ENCODE measurements at places on chromosomes 7 and 10.
A peak's percentile ranks its signal among the peaks of the same experiment; 100 is the strongest.

DNA sequence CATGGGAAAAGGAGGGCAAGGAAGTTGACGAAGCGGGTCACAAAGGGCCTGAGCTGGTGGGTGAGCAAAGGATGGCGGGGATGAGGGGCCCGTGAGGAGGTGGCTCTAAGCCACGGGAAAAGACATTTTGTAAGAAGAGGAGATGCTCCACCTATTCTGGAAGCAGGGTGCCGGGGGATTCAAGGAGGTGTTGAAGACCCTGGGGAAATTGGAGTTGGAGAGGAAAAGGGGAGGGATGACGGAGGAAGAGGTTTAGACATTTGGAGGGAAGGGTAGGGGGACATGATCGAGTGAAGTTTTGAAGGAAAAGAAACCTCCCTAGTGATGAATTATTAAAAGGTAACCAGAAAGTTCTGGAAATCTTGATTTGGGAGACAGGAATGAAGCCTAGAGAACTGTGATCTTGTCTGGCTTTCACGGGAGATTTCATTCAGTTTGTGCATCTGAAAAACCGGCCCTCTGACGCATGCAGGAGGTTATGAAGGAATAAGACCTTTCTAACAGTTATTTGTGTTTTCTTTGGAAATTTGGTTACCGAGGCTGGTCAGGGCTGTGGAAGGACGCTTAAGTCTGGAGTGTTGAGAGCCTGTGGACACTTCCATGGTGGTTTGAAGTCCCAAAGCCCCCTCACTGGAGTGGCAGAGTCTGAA is 1.4 kb downstream of the SMO start:
- no peak for DNase-seq

- no peak for DNase-seq
Measured at GRCh38 chr10:47205192-47205591, 94.8 kb upstream of the GDF10 start.

- DNase-seq: no peak
Measured at GRCh38 chr7:132125096-132125495, 451.2 kb downstream of the PLXNA4 start.

DNA sequence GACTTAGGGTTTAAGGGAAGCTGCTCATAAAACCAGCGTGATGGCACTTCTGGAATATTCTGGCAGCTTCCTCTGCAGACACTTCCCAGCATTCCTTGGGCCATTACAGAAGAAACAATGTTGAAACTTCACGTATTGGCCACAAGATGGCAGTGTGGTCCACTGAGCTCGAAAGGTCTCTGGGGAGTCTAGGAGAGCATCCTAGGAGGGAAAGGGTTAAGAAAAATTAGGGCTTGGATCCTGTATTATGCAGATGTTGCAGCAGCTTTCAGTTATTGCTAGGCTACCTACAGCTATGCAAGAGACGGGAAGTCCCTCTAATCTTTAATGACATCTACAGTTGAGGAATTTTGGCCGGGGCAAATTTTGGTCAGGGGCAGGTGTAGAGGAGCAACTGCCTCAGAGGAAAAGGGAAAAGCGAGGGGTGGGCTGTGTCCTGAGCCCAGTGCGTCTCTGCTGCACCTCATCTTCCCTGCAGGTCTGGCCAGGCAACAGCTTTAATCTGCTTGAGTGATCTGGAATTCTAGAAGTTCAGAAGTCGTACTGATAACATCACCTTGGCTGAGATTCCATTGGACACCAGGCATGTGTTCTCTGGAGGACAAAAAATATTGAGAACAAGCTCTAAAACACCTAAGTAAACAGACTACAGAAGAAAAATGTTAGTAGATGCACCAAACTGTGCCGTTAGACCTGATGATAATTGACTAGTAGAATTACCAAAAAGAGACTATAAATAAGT is 220.8 kb upstream of the PRSS58 start:
- DNase-seq: peak; percentile 59

DNA sequence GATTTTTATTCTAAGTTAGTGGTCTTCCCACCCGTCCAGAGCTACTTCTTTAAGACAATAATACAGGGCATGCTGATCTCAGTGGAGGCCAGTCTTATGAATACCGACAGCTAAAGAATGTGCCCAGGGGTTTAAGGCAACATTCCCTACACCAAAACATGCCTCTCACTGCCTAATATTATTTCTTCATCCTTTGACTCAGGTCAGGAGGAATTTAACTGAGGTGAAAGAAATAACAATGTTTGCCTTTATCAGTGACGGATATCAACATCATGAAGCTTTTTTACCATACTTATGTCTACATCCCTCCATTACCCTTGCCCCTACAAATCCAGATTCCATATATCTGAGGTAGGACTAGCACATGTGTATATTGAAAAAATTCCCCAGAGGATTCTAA is 33.3 kb upstream of the TES start:
- DNase-seq: no peak

DNA sequence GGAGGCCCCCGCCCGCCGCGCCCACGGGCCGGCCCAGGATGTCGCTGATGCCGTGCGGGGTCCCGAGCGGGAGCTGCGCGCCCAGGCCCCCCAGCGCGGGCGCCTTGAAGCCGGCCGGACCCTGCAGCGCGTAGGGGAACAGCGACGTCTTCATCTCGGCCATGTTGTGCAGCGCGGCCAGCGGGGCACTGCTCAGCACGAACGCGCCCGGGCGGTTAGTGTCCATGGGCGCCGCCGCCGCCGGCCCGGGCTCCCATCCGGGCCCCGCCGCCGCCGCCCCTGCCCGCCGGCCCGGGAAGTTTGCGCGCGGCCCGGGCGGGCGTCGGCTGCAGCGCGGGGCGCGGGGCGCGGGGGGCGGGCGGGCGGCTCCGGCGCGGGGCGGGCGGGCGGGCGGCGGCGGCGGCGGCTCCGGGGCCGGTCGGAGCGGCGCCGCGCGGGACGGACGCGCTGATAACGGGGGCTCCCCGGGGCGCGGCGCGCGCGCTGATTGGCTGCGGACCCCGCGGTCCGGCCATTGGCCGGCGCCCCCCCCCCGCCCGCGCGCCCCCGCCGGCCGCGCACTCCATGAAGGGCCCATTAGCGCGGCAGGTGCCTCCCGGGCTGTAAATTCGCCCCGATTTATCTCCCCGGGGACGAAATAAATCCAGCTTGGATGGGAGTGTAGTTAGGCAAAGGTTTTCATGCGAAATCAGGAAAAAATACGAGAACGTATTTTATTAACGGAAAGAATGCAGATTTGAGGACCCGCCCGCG is at the start of gene NKX6-2:
Gene NKX6-2 (minus strand): TSS at position 425 of the 753 bp plus-strand sequence. CDS start 199 bp downstream, at position 226.
- peak; percentile 74 for DNase-seq

GRCh38 chr10:77360835-77361234 is 276.8 kb downstream of the KCNMA1 start:
- no peak for DNase-seq

DNA sequence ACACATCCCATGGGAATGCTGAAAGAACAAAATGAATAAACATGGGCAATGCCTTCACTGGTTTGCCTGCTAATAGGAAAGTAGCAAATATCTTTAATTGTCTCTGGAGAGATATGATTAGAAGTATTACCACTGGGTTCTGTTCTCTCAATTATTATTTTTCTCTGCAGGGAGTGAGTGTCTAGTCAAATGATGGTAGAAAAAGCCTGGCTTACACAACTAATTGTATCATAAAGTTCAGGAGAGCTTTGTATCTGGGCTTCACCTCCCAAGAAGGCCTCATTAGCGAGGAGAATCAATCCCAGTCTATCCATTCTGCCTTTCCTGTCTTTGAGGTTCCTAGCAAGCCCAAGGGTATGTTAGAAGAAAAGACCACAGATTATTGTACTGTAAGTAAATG is at the start of gene OR2A14:
Gene OR2A14 (plus strand): TSS at position 301 of the 400 bp plus-strand sequence. CDS start 5,937 bp downstream, outside the sequence.
- DNase-seq: no peak

- DNase-seq: no peak
Measured at GRCh38 chr10:59880971-59881510, 25.3 kb downstream of the CCDC6 start.

DNA sequence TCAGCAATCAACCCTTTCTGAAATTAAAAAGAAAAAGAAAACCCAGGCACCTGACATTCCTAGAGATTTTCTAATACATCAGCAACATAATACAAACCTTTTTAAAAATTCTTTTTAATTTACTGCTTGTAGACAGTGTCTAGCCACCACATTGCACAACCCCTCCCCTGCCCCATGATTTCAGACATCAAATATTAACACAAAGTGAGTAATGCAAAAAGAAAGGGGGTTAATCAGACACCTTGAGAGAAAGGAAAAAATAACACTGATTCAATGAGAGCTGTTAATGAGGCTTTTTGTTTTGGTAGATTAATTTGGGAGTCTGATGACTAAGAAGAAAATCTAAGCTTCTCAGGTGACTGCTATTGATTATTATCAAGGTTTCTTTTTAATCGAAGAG is 55.3 kb downstream of the SLC25A13 start:
- no peak for DNase-seq

DNA sequence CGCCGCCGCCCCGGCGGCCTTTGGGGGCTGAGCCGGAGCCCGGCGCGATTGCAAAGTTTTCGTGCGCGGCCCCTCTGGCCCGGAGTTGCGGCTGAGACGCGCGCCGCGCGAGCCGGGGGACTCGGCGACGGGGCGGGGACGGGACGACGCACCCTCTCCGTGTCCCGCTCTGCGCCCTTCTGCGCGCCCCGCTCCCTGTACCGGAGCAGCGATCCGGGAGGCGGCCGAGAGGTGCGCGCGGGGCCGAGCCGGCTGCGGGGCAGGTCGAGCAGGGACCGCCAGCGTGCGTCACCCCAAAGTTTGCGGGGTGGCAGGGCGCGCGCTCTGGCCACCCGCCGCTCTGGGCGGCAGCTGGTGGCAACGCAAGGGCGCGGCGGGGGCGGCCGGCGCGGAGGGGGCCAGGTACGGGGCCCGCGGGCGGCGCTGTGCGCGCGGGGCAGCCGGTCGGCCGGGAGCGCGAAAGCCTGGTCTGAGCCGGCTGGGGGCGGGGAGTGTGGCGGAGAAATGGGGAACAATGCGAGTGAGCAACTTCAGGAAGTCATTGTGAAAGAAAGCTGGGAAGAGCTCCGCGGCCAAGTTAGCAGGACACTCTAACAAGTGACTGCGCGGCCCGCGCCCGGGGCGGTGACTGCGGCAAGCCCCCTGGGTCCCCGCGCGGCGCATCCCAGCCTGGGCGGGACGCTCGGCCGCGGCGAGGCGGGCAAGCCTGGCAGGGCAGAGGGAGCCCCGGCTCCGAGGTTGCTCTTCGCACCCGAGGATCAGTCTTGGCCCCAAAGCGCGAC is at the start of gene IKZF1:
Gene IKZF1 (plus strand): TSS at position 588 of the 782 bp plus-strand sequence. CDS start 14,346 bp downstream, outside the sequence.
- peak; percentile 30 for DNase-seq

DNA sequence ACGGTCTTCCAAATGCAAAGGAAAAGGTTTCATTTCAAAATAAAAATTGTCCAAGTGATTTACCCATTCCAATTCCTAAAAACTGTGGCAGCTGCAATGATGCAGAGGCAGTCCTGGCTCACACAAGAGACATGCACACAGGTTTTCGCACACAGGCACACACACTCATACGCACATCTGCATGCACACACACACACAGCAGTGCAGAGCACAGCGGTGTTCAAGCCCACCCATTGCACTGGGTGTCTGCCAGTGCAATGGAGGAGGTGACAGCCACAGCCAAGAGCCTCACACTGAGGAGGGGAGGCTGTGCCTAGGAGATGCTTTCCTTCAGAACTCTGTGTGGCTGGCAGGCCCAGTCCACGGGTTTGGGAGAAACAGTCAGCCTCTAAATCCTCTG is 123.7 kb downstream of the SLIT1 start:
- no peak for DNase-seq

DNA sequence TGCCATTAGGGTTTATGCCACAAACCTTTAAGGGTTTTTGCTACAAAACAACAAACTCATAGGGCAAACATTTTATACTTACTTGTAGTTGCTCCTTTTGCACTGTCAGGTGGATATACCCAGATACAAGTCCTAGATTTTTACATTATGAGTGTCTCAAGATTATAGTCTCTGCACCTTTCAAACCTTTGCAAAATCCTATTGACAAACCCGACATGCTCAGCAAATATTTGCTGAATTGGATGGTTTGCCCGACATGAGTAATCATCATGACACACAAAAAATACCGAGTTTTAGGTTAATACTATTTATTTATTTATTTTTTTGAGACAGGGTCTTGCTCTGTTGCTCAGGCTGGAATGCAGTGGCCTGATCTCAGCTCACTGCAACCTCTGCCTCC is 117.3 kb downstream of the SLC25A13 start:
- no peak for DNase-seq

GRCh38 chr10:17781856-17782255 is 27.3 kb upstream of the MRC1 start:
- DNase-seq: no peak

DNA sequence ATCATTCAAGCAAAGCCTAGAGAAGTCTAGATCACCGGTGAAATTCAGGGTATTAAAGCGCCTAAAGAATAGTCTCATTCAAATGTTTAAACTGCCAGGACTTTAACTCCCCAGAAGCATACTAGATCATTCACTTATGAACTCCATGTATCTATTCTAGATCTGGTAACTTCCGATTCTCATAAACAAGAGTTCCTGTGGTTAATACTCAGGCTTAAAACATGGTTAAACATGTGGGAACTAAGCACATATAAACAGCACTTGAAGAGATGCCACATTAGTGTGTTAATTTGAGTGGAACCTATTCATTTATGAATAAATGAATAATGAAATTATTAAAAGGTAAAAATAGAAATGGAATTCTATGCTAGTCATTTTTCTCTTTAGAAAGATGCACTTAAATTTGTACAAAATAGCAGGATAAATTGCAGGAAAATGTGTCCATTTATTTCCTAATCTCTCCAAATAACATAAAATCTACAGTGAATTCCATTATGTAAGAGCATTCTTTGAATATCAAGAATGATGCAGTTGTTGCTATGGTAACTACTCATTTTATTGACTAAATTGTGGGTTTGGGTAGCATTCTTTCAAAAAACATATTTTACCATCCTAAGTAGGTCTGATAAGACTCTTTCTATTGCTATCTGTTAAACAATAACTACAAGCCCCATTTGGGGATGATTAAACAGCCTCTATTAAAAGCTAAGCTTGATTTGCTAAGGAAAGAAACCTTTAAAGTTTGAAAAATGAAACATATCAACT is 147.6 kb upstream of the TMEM168 start:
- no peak for DNase-seq
